ENCODE measurements at places on chromosomes 4 and X.

DNA sequence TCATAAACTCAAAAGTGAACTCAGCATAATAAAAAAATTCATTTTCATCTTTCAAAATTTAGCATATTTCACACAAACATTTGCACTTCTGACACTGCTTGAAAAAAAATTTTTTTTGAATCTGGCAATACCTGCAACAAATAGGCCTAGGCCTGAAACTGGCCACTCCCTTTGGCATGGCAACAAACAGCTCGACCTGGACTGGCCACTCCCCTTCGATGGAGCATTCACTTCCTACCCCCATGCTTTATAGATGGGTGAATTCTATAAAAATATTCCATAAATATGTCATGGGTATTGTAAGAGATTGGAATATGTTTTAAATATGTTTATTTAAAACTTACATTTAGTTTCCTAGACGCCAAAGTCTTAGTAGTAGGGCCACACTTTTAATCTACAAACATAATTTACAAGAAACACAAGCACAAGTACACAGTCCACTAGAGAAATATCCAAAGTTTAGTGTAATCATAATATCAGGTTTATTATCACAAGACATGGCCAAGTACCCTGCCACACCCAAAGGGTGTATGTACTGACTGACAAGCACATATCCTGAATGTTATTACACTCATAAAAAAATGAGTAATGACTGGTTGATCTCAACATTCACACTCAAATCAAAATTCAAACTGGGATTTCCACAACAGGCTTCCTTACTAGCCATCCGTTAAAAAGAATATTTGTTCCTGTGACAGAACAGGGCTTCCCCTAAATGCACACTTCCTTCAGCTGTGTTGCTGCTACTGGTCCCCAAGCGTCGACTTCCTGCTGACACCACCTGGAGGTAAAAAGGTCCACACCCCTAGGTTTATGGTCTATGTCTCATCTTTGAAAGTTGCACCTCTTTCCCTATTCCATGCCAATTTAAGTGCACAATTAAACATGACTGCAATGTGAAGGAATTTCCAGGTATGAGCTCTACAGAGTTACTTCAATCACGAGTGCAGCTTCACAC is 271.5 kb downstream of the NR3C2 start:
- no peak for DNase-seq

DNA sequence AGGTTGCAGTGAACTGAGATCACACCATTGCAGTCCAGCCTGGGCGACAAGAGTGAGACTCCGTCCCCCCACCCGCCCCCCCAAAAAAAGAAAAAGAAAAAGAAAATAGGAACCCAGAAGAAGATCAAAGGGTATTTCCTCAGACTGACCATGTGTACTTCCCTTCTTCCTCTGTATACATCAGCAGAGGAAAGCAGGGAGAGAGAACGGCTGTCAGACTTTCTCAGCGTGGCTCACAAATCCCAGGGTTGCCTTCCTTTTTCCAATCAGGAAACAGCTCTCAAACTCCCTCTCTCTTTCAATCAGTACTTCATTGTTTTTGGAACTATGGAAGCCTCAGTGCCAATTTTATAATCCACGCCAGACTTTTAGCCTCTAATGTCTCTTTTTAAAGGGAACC is 59.1 kb downstream of the CHRNA9 start:
- no peak for DNase-seq

GRCh38 chr4:168999809-169000208 is 10.2 kb downstream of the CBR4 start:
- DNase-seq = no peak

DNA sequence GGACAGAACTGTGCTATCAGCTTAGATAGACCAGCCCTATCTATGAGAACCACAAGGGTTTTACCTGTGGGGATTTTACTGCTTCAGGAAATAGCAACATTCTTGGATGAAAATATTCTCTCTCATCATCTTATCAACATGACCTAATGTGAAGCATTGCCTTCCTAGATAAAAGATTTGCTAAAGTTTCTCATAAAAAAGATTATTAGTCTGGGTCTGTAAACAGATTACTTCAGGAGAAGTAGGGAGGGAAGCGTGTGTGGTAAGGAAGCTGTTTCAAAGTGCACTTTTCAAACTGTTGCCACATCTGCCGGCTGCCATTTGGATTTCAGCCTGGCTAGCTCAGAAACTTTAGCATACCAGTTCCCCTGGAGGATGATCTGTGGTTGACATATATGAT is at the start of gene NOX1:
Gene NOX1 (minus strand): TSS at position 35 of the 400 bp plus-strand sequence. CDS start 220 bp downstream, outside the sequence.
- DNase-seq = no peak

- DNase-seq = no peak
Measured at GRCh38 chr4:112509243-112510141, 6.5 kb downstream of the NEUROG2 start.

DNA sequence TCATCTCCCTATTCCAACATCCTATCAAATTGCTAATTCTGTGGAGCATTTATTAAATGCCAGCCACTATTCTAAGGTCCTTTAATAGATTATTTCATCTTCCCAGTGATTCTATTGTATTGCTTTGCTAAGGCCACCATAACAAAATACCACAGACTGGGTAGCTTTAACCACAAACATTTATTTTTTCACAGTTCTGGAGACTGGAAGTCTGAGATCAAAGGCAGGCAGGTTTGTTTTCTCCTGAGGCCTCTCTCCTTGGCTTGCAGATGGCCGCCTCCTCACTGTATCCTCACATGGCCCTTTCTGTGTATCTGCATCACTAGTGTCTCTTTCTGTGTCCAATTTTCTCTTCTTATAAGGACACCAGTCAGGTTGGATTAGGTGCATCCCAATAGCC is 64.5 kb downstream of the CPE start:
- no peak for DNase-seq

DNA sequence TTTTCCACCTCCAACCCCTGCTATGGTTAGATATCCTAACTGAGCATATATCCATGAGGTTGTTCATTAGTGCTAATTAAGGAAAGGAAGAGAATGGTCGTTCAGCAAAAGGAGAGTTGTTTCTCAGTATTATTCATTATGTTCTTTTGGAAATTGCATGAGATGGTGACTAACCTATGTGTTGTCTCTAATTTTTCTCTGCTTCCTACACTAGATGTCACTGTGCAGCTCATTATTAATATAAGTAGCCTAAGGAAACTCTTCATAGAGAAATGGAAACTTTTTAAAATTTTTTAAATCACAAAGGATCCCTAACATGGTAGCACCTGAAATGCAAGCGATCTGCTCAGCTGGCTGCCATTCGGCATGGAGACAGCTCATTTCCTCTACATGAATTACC is 67.7 kb upstream of the FAM9A start:
- no peak for DNase-seq

GRCh38 chrX:154488336-154489075 is 1.9 kb downstream of the SLC10A3 start:
- no peak for DNase-seq

GRCh38 chrX:11944501-11944900 is 186.5 kb downstream of the MSL3 start:
- no peak for DNase-seq

DNA sequence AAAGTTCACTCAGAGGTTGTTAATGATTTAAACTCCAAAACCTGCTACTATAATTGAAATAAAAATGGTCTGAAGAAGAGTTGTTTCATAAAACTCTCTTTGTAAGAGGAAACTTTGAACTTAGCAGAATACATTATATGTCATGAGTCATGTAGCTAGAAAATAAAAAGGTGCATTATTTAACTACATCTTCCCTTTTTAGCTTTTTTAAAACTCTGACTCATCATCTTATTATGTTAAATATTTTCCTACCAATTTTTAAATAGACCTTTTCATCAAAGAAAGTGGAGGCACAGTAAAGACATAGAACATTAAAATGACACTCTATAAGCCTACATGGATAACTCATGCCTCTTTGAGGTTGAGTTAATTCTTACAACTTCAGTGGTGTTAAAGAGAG is 1.2 kb upstream of the ZNF827 start:
- DNase-seq = no peak
